ENCODE measurements at places on chromosomes 11 and 22. TPM values are rescaled to one million over a fixed set of nuclear protein-coding genes. Genes with fewer than 3 reads are reported as not detected.

C11orf52 gene
- total RNA-seq: not detected

GRCh38 chr11:130555251-130555841 is 106.9 kb downstream of the ADAMTS15 start:
- no peak overlapping the region for H3K27ac ChIP-seq
- H3K4me1 ChIP-seq: no peaks in the 10 kb centered on the region
- no peak for DNase-seq
- H3K36me3 ChIP-seq: no peaks in the 10 kb centered on the region

DNA sequence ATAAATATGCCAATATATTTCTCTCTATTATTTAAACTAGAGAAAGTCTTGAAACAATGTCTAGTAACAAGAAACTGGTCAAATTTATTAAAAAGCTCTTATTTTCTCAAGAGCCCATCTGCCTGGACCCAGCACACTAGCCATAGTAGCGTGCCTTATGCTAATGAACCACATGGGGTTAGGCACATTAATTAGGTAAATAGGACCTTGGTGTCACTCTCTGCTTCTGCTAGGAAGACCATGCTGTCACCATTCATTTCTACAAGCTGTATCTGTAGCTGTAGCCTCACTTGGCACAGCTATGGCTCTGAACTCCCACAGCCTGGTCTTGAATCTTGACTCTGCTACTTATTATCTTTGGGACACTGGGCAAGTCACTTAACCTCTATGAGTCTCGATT is 390.5 kb downstream of the NELL1 start:
- no peak overlapping the region for H3K4me3 ChIP-seq
- H3K27ac ChIP-seq: no peak overlapping the region
- no peaks in the 10 kb centered on the region for H3K4me1 ChIP-seq
- no peaks in the 10 kb centered on the region for H3K27me3 ChIP-seq
- H3K36me3 ChIP-seq: no peaks in the 10 kb centered on the region
- DNase-seq: no peak

- no peak overlapping the region for H3K4me3 ChIP-seq
- H3K27me3 ChIP-seq: no peaks in the 10 kb centered on the region
- H3K27ac ChIP-seq: no peak overlapping the region
- H3K36me3 ChIP-seq: no peaks in the 10 kb centered on the region
- H3K4me1 ChIP-seq: no peaks in the 10 kb centered on the region
Observed at GRCh38 chr11:80822308-80822707, 1381.5 kb upstream of the TENM4 start.

C22orf42 gene
- total RNA-seq: not detected

DNA sequence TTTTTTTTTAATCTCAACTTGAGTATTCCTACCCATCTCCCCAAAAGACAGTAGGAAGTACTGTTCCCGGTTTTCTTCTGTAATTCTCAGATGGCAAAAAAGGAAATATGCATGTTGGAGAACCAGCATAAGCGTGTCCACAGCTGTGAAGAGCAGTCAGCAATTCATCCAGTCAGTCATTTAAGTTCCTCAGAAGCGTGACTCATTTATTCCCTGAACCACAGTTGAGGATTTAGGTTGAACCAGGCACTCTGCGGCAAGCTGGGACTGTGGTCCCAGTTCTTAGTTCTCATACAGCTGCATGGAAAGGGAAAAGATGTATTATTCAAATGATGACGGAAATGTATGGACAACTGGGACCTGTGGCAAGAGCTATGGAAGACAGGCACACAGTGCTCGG is 61.0 kb upstream of the MYO18B start:
- H3K36me3 ChIP-seq: no peaks in the 10 kb centered on the region
- no peak overlapping the region for H3K27ac ChIP-seq
- no peaks in the 10 kb centered on the region for H3K27me3 ChIP-seq
- H3K4me3 ChIP-seq: no peak overlapping the region
- DNase-seq: no peak

DNA sequence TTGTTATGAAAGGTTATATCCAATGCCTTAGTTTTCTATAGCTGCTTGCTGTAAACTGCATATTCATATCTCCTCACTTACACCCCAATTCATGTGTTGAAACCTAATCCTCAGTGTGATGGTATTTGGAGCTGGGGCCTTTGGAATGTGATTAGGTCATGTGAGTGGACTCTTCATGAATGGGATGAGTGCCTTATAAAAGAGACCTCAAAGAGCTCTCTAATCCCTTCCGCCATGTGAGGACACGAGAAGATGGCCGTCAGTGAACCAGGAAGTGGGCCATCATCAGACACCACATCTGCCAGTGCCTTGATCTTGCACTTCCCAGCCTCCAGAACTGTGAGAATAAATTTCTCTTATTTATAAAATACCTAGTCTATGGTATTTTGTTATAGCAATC is 79.3 kb downstream of the CYP2R1 start:
- H3K4me3 ChIP-seq: no peak overlapping the region
- H3K4me1 ChIP-seq: no peaks in the 10 kb centered on the region
- DNase-seq: no peak
